A673 (cell line): ENCODE measurements at places on chromosomes 3 and 15.

DNA sequence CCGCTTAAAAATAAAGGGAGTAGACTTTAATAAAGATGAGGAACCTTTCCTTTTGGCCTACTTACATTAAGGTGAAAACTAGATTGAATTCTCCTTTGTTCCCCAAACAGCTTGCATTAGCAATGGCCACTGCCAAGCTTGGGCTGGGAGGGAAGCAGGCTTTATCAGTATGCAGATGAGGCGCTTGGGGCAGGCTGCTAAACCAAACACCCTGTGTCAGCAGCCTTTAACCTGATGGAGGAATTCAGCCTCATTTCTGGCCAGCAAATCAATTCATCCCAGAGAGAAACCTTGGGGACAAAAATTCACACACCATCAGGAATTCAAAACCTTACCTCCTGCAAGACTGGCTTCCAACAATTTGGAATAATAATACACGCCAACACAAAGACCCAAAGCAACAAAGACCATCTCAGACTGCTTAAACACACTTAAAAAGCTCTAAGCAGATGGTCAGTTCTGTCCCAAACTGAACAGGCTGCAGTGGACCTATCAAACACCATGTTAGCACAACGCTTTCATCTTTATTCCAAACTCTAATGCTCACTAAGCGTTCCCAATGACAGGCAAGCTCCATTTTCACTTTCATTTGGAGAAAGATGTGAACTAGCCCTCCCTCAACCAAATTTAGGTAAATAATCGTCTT lies 255.1 kb upstream of the CMC1 start:
- DNase-seq: no peak

DNA sequence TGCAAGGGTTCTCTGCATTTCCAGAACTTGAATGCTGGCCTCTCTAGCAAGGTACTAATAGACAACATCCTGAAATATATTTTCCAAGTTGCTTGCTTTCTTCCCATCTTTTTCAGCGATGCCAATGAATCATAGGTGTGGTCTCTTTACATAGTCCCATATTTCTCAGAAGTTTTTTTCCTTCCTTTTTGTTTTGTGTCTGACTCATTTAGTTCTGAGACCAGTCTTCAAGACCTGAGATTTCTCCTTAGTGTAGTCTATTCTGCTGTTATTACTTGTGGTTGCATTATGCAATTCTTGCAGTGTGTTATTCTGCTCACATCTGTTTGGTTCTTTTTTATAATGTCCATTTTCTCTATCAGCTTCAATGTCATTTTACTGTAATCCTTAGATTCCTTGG lies 1265.0 kb upstream of the ALCAM start:
- no peak for DNase-seq

- DNase-seq: no peak
These were observed 540.0 kb upstream of the ROBO1 start for GRCh38 chr3:80307844-80308243.

DNA sequence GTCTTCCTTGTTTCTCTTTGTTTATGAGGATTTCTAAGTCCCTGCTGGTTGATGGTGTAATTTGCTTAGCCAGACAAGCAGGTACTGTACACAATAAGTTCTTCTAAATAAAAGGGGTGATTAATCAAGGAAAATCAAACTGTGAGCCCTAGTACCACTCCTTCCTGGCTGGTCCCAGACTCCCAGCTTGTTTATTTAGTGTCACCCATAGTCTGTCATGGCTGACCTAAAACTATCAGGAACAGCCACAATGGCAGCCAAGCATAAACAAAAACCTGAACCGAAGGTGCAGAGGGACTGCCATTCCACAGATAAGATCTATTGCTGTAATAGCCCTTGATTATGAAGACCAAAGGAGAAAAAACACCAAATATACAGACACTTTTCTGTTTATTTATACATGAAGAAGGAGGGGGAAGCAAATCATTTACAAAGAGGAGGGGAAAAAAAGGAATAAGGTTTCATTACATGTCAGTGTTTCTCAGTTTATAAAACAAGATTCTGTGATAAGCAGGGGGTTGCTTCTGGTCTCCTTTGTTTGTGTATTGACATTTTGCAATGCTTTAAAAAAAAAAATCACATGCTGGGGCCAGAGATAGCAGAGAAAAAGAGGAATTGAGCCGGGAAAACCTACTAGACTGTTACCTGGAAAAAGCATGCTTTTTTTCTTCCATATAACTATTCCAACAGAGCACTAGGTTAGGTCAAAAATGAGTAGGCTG lies 182.4 kb upstream of the DPH6 start:
- DNase-seq: no peak

DNA sequence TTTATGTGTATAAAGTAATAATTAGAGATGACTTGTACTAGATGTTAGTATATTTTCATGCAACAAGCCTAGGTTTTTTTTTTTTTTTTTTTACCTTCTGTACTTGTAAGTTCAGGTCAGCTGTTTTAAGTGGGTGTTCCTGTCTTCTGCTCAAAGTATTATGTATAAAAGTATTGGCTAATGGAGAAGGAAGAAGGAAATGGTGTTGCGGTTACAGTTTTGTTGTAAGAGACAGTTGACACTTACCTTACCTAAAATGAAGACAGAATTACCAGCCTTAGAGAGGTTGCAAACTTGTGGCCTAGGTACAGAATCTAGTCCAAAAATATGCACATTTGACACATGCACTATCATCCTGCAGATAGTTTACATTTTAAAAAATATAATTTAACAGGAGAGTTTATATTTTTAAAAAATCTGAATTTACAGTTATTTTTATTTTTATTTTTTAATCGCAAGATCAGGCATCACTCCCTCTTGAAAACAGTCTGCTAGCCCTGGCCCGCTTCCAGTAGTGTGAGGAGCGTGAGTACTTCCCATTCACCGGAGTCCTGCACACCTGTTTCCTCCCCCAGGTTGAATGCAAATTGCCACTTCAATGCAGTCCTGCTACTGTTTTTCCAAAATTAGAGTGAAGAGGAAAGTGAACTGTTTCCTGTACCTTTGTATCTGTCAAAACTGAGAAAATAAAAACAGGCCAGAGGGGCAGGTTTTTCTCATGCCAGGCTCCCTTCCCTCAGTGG lies 224.3 kb upstream of the SOX2 start:
- DNase-seq: no peak

DNA sequence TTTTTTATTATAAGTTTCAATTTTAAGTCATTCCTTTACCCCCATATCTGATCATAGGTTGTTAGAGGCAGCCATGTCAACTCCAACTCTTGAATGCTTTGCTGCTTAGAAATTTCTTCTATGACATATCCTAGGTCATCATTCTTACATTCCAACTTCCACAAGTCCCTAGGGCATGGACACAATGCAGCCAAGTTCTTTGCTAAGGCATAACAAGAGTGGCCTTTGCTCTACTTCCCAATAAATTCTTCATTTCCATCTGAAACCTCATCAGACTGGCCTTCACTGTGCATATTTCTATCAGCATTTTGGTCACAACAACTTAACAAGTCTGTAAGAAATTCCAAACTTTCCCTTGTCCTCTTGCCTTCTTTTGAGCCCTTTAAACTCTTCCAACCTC lies 28.5 kb downstream of the TRIM42 start:
- DNase-seq: no peak

DNA sequence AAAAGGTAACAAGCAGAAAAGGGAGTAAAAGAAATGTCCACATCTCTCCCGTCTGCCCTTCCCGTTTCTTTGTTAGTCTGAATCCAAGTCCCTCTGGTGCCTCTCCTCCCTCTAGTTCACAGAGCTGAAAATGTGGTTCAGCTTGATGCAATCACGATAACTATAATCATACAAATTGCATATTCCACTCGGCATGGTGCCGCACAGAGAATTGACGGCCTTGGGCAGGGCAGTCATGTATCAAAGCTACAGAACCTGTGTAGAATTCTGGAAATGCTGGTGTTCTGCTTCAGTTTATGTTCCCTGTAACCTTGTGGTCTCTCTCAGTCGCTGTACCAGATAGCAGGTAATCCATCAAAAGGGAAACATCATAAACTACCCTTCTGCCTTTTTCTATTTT lies 562.9 kb upstream of the CBLB start:
- no peak for DNase-seq

DNA sequence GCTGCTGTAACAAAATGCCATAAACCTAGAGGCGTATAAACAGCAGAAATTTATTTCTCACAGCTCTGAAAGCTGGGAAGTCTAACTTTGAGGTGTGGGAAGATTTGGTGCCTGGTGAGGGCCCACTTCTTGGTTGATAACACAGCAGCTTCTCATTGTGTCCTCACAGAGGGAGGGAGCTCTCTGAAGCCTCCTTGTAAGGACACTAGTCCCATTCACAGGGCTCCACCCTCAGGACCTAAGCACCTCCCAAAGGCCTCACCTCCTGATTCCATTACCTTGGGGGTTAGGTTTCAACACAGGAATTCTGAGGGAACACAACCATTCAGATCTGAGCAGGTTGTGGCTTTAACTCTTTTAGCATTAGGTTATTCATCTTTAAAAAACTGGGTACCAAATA lies 380.3 kb upstream of the ATP10A start:
- no peak for DNase-seq

GRCh38 chr15:100208921-100209603 lies 132.7 kb downstream of the ADAMTS17 start:
- DNase-seq: no peak

- DNase-seq: no peak
These were observed 10.7 kb downstream of the MTHFS start for GRCh38 chr15:79886124-79886523.

GRCh38 chr15:66306381-66306780 lies 13.0 kb downstream of the DIS3L start:
- no peak for DNase-seq

- no peak for DNase-seq
These were observed 334.2 kb upstream of the ALCAM start for GRCh38 chr3:105032541-105032940.

DNA sequence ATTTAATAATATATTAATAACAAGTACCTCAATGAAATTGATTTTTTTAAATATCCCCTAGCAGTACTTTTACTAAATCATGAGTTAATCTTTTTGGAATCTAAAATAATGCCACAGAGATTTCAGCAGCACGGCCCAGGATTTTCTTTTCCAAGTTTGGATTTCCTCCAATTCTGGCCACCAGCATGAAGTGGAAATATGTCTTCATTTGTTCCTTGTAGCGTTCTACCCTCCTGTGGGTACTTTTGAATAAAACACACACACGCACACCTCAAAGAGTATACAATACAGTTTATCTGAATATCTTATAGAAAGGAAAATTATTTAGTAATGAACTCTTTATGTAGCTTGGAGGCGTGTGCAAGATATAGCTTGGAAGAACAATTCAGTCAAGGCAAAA lies 125.1 kb upstream of the STT3B start:
- no peak for DNase-seq

- peak; percentile 49 for DNase-seq
These were observed 413.5 kb downstream of the RBMS3 start for GRCh38 chr3:29694331-29694730.

DNA sequence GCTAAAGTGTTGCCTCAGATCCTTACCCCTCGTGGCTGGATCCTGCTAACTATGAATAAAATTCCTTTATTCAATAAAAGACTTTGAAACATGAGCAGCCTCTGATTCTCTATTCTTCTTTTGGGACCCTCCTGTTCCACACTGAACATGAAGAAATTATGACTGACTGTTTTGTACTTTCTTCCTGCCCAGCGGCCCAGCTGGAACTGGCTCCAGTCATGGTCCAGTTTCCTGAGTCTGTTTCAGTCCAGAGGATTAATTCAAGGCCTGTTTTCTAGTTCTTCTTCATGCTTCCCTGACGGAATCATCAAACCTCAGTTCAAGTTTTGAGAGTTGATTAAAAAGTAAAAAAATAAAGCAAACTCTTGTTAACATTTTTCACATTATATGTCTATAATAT lies 52.6 kb upstream of the CP start:
- no peak for DNase-seq

DNA sequence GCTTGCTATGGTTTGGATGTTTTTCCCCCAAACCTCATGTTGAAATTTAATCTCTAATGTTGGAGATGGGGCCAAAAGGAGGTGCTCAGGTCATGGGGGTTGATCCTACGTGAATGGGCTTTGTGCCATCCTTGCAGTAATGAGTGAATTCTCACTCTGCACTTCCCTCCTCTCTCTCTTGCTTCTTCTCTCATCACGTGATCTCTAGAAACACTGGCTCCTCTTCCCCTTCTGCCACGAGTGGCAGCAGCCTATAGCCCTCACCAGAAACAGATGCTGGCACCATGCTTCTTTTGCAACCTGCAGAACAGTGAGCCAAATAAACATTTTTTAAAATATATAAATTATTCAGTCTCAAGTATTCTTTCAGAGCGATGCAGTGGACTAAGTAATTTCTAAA lies 13.3 kb upstream of the PLSCR1 start:
- no peak for DNase-seq

- DNase-seq: no peak
These were observed 40.4 kb downstream of the SACM1L start for GRCh38 chr3:45729614-45730013.

DNA sequence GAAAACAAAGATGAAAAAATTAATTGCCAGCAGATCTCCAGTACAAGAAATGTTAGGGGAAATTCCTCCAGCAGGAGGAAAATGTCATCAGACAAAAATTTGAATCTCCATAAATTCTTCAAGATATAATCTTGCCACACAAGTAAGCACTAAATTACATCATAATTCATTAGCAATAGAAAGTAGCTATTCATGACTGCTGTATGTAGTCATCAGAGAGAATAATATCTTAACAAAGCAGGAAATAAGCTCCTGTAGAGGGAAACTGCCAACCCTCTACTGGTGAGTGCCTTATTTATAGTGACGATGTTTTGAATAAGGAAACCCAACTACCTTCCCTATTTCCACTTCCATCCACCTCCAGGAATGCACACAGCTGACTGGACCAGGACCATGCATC lies 15.8 kb upstream of the SLC27A2 start:
- DNase-seq: peak; percentile 68

GRCh38 chr3:190629088-190629487 lies 115.2 kb downstream of the IL1RAP start:
- DNase-seq: no peak

GRCh38 chr3:11818033-11818432 lies 28.7 kb downstream of the TAMM41 start:
- DNase-seq: no peak

- DNase-seq: no peak
These were observed 93.0 kb upstream of the ASB14 start for GRCh38 chr3:57385498-57385897.

- no peak for DNase-seq
These were observed 263.2 kb downstream of the XXYLT1 start for GRCh38 chr3:195007766-195008165.

GRCh38 chr3:73270839-73271483 lies 209.5 kb downstream of the EBLN2 start:
- no peak for DNase-seq

GRCh38 chr3:134326760-134327593 lies 47.3 kb downstream of the AMOTL2 start:
- DNase-seq: peak; percentile 93

GRCh38 chr15:91857772-91858171 lies 4.3 kb downstream of the SLCO3A1 start:
- DNase-seq: no peak
